Dermis blood vessel endothelial cell (primary cell): ENCODE measurements at places on chromosomes 16 and 17. TPM values are rescaled to one million over a fixed set of nuclear protein-coding genes. Genes with fewer than 3 reads are reported as not detected.

KREMEN2 gene
- total RNA-seq, result not detected in 2 replicates

GRCh38 chr16:17359788-17360390 is 110.9 kb downstream of the XYLT1 start:
- DNase-seq, result no peak

- DNase-seq, result no peak
Observed at GRCh38 chr17:82685291-82685690, 13.2 kb downstream of the RAB40B start.

DNA sequence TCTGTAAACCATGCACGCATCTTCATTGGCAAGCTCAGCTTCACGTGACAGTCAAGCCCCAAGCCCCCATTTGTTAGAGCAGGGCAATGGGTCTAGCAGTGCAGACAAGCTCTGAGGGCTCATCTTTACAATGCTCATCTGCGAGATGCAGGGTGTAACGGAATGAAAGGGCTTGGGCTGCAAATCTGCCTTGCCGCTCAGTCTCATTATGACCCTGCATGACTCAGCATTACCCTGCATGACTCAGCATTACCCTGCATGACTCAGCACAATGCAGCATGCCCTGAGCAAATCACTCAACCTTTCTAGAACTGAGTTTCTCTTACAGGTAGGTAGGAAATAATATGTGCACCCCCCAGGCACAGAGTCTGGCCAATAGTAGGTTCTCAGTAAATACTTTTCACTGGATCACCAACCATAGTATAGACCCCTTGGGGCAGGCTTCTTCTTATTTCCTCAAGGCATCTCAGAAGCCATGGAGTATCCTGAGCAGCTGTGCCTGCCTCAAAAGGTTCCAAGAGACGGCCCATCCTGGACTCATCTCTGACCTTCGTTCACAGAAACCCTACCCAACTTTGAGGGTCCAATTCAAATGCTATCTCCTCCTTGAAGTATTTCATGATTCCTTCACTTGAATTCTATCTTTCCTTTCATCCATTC is 391.3 kb upstream of the CDH5 start:
- DNase-seq, result no peak

DNA sequence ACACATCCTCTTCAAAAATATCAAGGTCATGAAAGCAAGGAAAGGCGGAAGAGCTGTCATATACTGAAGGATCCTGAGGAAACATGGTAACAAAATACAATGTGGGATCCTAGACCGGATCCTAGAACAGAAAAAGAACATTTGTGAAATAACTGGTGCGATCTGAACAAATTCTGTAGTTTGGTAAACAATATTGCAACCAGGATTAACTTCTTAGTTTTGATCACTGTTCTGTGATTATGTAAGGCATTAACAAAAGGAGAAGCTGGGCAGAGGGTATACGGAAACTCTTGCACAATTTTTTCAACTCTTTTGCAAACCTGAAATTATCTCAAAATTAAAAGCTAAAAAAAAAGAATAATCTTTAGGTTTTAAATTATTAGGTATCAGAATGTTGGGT is 109.7 kb downstream of the TRIM37 start:
- DNase-seq, result no peak

GRCh38 chr17:6427279-6427781 is 7.6 kb downstream of the AIPL1 start:
- peak; percentile 22 for DNase-seq

- no peak for DNase-seq
Observed at GRCh38 chr17:77393867-77394539, 253.2 kb downstream of the SEC14L1 start.
